ENCODE measurements at places on chromosomes 6 and 20. TPM values are rescaled to one million over a fixed set of nuclear protein-coding genes. Genes with fewer than 3 reads are reported as not detected.

Gene SLC22A2
- total RNA-seq, result not detected

Gene SYCP2
- total RNA-seq, result 0.22 TPM

Gene PGM3
- 74.4 TPM for total RNA-seq

Gene TSPO2
- not detected for total RNA-seq

Gene ENPP5
- total RNA-seq, result not detected

Gene YWHAB
- total RNA-seq, result 116 TPM

Gene SNAI1
- 7.6 TPM for total RNA-seq

Gene NR2E1
- total RNA-seq, result not detected

Gene FHL5
- total RNA-seq, result not detected

Gene NMBR
- not detected for total RNA-seq

- no peak for DNase-seq
Measured at GRCh38 chr20:44336086-44336485, 757 bp upstream of the R3HDML start.

DNA sequence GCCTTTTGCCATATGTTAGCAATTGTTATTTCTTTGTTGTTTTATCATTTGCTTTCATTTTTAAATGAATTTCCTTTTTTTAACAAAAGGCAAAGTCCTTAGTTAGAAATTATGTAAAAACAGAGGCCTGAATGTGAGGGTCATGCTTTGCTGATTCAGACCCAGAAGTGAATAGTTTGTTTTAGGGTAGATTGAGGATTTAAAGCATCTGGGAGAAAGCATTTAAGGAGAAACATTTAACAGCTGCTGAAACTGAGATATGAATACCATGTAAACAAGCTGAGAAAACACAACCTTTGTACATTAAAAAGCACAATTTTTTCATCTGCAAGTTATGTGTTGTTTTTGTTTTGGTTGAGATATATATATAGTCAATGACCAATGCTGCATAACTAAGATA lies 8.0 kb downstream of the HTR1B start:
- DNase-seq, result no peak

GRCh38 chr6:134835993-134836392 lies 113.9 kb downstream of the ALDH8A1 start:
- peak; percentile 16 for DNase-seq

GRCh38 chr20:36663031-36663430 lies 17.0 kb upstream of the SLA2 start:
- DNase-seq, result no peak

DNA sequence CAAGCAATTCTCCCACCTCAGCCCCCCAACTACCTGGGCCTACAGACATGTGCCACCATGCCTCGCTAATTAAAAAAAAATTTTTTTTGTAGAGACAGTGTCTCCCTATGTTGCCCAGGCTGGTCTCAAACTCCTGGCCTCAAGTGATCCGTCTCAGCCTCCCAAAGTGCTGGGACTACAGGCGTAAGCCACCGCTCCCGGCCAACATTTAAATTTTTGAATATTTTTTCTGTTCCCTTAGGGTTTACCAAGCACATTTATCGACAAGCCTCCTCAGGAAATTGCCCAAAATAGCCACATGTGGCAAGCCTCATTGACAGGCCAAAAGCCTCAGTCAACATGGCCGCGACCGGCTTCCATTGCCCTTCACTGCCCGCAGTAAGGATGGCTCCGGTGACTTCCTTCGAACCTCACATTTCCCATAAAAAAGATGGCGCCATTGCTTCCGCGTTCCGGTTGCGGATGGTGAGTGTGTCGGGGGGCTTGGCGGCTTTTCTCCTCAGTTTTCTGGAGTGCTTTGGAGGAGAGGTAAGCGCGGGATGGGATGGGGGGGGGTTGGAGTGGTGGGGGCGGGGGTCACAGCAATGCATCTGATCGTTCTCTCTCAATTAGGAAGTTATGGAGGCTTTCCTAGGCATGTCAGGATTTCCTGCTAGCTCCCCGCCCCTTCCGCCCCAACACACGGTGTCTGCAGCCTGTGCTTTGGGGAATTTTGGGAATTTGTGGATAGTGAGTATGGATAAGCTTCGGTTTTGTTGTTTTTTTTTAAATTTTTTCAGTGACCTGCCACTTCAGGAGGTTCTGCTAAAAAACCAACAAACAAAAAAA lies at the start of gene SHLD1:
Gene SHLD1 (plus strand): TSS at position 450 of the 828 bp plus-strand sequence. CDS start 22,465 bp downstream, outside the sequence.
- peak; percentile 94 for DNase-seq

GRCh38 chr6:142822842-142823241 lies 122.1 kb downstream of the HIVEP2 start:
- DNase-seq, result no peak

DNA sequence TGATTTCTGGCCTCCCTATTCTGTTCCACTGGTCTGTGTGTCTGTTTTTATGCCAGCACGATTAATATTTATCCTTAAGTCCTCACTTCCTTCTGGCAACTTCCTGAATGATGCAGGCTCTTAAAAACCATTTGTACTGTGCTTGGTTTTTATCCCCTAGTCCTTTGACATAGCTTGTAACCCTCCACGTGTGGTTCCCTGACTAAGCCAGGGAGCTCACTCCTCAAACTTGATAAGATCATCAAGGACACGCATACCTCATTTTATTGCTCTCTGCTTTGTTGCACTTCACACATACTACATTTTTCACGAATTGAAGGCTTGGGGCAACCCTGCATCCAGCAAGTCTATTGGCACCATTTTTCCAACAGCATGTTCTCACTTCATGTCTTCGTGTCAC lies 166.4 kb upstream of the UST start:
- no peak for DNase-seq

- peak; percentile 39 for DNase-seq
Measured at GRCh38 chr6:56009636-56010035, 134.2 kb upstream of the BMP5 start.

DNA sequence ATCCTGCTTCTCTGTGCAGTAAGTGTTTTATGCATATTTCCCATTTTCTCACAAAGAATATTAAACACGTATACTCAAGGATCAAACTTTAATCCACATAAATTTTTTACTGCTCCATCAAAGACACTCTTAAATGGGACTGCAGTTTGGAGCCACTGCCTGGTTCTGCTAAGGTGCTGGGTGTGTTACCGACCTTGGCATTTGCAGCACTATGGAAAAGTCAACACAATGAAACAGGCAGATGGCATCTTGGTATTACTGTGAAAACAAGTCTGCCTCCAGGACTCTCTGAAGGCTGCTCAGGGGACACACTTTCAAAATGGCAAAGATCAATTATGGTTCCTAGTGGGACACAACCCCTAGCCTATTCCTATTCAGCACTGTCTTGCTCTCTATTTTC lies 17.3 kb upstream of the HLA-G start:
- DNase-seq, result no peak

DNA sequence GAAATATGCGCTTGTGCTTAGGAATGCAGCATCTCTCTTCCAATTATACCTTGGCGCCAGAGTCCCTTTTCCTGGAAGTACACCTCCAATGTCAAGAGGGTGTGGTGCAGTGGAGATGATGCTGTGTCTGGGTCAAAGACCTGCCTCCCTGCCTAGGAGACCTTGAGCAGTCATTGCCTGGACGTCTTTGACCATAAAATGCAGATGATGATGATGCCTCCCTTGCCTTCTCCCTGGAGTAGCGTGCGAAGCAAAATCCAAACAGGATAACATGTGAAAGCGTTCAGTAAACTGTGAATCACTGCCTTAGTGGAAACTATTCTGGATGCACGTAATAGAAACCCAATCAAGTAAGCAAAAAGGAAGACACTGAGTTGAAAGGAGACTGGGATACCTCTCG lies 97.4 kb upstream of the ARMC2 start:
- no peak for DNase-seq

DNA sequence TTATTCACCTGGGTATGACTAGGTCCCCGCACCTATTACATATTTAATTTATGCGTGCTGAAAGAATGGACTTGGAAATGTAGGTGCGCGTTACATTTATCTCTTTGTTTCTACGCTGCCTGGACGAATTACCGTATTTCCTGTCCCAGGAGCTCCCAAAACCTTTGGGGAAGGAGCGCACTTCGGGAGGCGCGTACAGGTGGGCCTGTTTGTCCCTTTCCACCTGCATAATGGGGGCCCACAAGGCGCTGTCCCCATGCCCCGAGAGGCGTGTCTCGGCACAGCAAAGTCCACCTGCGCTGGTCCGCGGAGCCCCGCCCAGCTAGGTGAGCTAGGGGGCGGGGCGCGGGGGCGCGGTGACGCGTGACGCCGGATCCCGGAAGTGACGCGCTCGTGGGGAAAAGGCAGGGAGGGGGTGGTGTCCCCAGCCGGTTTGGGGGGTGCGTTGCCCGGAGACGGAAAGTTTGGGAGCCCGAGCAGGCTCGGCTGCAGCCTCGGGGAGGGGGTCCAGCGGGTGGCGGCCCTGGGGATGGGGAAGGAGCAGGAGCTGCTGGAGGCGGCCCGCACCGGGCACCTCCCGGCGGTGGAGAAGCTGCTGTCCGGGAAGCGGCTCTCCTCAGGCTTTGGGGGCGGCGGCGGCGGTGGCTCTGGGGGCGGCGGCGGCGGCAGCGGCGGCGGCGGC lies at the start of gene ANKS1A:
Gene ANKS1A (plus strand): TSS at position 382 of the 682 bp plus-strand sequence. CDS start 148 bp downstream, at position 530.
- DNase-seq, result peak; percentile 73

DNA sequence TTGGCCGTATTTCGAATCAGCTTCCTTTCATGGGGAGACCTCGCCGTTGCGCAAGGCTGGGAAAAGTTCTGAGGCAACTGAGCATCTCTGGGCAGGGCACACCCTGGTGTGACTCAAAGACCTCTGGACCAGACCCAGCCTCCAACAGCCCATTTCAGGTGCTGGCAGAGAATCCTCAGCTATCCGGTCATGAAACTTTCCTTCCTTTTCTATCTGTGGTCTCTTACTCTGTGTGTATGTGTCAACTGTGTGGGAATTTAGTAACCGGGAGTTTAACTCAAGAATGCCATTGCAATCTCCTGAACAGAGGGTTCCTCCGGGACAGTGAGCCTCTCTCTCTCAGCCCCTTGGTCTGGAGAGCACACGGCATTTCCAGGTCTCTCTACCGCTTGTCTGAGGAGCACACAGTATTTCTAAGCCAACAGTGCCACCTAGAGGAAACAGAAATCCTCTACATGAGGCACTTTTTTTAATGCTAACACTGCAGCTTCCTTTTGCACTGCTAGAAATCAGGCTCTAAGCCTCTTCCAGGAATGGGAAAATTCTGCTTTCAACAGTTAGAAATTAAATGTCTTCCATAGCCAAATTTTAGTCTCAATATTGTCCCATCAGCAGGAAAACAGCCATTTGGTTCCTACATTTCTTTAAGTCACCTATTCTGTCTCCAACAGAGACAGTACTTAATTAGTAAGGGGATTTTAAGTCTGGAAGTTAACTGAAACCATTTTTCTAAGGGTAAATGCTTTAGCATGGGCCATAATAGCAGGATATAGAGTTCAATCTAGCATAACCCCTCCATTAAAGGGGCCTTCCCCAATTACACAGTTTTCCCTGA lies 32.7 kb downstream of the PLN start:
- DNase-seq, result peak; percentile 91

- no peak for DNase-seq
Measured at GRCh38 chr6:12929678-12930077, 213.1 kb downstream of the PHACTR1 start.

- no peak for DNase-seq
Measured at GRCh38 chr6:135424385-135424784, 73.2 kb downstream of the AHI1 start.

GRCh38 chr6:124055395-124055794 lies 251.7 kb downstream of the NKAIN2 start:
- no peak for DNase-seq

DNA sequence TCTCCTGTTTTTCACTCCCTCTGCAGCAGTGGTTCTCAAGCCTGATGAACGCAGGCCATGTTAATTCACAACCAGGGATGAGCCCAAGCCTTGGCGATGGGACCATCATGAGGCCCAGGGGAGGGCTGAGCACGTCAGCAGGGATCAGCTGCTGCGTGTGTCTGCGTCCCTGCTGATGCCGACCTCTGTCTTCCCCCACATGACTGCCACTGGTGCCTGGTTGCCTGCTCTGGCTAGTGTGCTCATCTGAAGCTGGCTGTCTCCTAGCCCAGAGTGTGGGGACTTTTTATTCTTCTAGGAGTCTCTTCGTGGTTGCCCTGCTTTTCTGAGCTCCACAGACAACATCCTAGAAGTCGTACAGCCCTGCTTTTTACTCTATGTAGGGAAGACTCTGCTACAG lies 40.8 kb upstream of the KCNK16 start:
- DNase-seq, result no peak

DNA sequence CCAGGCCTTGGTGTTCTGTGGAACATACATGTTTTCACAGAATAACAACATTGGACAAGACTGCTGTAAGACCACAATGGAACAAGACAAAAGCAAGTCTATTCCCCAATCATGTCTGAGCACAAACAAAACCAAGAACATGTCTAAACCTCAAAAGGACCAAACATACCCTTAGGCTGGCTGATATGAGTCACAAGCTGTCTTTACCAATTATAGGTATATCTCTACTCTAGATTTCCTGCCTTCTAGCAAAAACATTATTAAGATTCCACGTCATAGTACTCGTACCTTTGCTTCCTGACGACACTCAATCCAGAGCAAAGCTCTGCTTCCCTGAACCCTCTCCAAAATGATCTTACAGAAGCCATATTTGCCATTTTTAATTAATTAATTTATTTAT lies 15.4 kb upstream of the L3MBTL1 start:
- DNase-seq, result no peak

DNA sequence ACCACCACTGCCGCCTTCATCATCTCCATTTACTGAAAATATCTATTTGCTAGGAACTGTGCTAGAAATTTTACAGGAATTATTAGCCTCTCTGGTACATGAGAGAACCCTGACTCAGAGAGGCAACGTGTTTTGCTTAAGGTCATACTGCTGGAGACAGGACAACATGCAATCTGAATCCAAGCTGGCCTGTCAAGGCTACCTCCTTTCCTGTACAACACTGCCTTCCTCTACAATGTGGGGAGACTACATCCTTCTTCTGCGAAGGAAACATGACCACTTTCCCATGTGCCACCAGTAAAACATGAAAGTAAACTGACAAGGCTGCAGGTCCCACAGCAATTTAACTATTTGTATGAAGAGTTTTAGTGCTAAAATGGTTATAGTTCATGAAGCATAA lies 200.9 kb downstream of the BACH2 start:
- peak; percentile 30 for DNase-seq

DNA sequence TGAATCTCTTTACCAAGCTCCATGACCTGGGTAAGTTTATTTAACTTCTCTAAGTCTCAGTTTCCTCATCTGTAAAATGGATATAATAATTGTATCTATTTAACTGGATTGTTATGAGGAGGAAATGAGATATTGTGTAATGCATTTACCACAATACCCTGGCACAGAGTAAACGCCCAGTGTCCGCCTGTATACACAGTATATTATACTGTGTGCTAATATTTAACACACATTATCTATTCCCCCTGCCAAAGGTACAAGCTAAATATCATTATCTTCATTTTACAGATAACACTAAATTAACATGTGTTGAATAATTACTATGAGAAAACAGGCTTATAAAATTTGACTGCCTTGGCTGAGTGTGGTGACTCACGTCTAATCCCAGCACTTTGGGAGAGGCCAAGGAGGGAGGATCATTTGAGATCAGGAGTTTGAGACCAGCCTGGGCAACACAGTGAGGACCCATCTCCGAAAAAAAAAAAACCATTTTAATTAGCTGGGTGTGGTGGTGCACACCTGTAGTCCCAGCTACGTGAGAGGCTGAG lies 38.7 kb upstream of the TNFRSF21 start:
- no peak for DNase-seq

Measured in GM23248 (cell line).